ENCODE measurements at places on chromosomes 6 and 20.

DNA sequence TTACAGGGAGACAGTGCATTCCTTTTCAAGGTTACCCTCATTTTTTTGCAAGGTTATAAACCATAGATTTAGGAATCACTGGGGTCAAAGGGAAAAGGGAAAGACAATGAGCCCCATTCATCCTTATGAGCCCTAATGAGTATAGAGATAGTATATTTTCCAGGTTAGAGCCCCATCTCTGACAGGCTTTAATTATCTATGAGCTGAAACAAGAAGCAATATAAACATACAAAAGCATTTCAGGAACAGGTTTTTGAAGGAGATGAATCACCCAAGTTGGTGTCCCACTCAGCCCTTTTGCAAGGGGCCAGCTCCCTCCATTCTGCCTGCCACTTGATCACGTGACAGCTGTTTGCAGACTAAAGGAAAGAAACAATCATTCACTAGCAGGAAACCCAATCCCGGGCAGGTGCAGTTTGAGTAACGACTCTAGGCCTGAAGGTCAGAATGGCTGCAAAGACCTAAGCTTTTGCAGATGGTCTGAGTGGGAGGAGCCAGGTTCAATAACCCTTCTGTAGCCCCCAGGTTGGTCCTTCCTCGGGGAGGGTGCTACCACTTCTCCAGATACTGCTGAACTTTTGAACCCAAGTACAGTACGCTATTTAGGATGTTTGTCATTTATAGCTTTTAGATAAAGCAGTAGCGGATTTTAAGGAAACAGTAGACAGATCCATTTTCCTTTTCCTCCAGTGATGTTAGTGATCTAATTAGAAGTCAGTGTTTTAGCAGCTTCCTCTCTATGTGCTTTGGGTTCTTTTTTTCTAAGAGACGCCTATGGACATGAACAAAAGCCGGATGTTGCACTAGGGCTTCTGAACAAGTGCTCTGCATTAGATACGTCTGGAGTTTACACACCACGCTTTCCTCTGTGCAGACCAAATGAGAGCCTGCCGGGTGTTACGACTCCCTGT, 253.2 kb downstream of the SOX4 start:
- DNase-seq = no peak

GRCh38 chr6:3244003-3244831, 14.5 kb upstream of the PSMG4 start:
- no peak for DNase-seq

GRCh38 chr6:84086545-84087429, 53.2 kb downstream of the MRAP2 start:
- DNase-seq = no peak

DNA sequence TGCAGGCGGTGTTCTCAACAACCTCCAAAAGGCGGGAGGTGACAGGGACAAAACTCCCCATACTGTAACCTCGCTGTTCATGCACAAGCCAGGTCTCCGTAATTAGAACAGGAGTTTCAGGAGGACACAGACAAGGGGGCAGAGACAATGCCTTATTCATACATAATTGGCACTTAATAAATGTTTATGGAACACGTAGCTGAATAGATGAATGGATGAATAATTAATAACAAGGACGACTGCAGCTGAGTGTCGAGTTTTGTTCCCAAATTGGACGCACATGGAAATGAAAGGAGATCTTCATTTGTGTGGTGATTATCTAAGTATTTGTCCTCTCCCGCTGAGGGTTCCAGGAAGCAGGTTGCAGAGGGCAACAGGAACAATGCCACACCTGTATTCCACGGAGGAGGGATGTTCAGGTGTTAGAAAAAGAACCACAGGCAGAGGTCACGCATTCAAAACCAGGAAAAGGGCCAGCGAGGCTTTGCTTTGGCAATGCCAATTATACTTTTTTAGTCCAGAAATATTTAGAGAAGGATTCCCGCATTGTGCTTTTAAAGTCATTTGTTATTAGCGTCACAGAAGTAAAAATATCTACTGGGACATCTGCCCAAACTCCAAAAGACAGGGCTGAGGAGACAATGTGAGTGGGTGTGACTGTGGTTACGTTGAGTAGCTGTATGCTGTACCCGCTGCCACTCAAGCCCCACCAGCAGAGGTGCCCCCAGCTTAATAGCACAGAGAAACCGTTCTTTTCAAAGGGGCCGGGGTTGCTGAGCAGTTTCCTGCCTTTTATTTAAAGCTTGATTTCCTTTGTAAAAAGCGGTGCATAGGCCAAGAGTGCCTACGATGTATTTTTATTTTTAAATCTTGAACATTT, 123.3 kb downstream of the PXDC1 start:
- DNase-seq = no peak

DNA sequence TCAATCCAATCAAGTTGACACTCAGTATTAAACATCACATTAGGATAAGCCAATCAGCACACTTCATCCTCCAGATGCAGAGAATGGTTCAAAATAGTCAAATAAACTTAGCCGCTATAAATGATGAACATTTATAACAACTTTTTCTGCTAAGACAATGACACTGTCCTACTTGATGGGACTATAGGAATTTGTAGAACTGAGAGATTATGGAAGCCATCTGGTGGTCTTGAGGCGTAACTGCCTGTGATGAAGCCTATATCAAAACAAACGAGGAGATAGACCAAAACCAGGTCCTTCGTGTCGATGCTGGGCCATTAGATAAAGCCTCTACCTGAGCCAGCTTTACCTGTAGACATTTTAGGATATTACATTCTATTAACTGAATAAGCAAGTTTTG, 631.1 kb downstream of the COL12A1 start:
- DNase-seq = no peak

GRCh38 chr6:108640104-108640503, 79.4 kb downstream of the FOXO3 start:
- DNase-seq = no peak

DNA sequence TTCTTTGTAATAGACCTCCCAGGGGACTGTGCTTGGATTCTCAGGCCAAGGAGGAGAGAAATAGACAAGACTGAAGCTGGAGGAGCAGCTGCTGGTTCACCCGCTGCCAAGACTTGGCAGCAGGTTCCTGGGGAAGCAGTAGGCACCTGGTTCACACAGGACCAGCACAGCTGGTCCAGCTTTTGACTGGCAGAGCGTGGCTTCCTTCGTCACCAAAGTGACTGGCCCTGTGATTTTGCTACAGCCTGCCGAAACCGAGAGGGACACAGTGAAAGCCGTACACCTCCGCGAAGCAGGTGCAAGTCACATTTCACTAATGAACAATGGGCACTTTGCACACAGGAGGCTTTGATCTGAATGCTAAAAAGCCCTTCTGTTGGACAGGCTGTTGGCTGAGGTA, 199.0 kb downstream of the RNF144B start:
- DNase-seq = no peak

GRCh38 chr20:63979557-63980316, at the start of gene SAMD10:
SAMD10 (minus strand) TSS chr20:63979642; CDS start chr20:63979467, 175 bp downstream.
- peak; percentile 68 for DNase-seq

DNA sequence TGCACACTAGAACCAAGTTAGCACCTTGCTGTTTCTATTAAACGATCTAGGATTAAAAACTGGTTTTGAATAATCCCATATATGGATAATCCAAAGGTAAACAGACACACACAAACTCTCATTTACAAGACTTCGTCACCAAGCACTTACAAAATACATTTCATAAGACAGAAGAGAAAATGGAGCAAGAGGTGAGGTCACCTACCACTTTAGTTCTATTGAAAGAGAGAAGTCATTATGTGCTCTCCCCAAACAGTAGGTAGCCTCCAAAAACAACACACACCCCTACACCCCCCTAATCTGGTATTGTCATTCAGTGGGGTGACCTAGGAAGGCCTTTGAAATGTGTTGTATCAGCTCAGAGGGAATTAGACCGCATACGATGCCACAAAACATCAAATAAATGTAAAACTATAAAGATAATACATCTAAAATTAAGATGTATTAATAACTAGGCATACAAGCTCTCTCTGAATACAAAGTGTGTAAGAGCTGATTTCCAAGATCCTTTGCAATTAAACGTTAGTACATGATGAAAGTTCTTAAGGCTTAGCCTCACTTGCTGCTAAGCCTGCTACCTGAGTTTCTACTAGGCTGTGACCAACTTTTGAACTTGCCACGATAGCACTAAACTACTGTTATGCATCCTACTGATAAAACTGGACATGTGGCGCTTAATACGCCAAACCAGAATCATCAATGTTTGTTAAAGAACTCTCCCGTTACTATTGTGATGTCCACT, 1.6 kb downstream of the SRPK1 start:
- no peak for DNase-seq

- no peak for DNase-seq
Observed at GRCh38 chr6:17914651-17915050, 72.8 kb downstream of the KIF13A start.

DNA sequence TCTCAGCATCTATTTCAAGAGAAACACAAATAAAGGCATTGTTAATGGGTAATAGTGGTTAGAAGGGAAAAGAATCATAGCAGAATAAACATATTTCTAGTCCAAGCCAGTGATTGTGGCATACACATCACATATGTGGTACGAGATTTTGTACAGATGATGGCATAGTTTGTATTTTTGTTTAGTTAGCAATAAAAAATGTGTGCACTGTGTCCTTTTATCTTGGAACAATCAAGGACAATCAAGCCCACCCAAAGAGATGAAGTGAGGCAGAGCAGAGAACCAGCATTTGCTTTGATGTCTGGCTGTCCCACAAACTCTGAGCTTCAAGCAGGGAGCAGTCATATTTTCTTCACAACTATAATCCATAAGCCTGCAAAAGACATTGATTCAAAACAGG, 256.5 kb upstream of the CHD6 start:
- no peak for DNase-seq

- DNase-seq = no peak
Observed at GRCh38 chr6:44162876-44163625, 4.4 kb downstream of the CAPN11 start.

DNA sequence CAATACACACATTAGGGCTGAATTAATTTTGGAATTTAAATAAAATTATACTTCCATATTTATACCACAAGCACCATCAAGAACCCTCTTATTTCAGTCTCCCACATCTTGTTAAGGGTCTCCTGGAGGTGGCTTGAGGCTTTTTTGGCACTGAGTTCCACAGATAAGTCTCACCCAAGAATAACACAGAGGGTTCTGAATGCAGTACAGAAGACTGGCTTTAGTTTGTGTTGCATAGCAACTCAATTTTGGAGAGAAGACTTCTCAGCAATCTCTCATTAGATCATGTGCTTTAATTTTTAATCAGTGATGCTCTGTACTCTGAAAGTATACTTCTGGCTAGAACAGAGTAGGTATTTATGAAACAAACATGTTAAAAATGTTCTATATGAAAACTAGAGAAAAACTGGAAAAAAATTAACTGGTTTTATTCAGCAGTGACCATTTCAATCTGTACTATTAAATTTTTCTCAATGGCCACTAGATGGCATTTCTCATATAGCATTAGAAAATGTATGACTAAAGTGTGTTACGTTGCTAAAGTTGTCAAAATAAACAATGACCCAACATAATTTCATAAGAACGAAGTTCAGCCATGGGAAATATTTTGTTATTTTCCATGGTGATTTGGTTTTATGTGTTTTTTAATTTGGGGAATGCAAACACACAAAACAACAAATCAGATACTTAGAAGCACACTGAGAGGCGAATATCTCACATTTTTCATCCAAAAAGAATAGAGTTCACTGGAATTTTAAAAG, 32.7 kb upstream of the MAP7 start:
- DNase-seq = peak; percentile 14

DNA sequence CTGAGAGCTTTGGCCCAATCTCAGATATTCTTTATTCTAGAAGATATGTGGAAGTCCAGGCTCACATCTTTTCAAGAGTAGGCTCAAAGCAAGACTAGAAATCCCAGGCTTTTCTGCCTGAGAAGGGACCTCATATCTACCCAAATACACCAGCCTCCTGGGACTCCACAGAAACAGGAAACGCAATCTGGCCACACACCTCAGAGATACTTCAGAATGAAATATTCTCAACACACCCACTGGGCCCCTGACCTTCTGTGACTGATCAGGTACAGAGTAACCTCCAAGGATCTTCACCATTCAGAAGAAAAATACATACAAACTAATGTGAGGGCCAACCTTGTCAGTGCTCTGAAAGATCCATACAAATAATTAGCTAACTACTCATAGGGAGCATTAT, 183.2 kb downstream of the HIVEP2 start:
- DNase-seq = no peak

DNA sequence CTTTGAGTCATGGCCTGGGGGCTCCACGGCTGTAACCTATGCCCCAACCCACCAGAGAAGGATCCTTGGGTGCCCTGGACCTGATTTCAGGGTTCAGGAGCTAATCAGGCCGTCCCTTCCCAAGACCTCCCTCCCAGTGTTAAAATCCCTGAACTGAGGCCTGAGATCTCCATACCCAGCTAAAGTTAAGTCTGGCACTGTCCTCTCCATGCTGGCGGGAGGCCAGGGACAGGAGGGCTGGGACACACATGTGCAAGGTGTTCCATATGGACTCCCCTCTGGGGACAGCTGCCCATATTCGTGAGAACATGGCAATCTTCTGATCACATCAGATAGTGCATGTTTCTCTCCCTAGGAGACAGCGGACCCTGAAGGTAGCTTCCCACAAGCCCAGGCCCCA, 11.5 kb upstream of the TREML4 start:
- no peak for DNase-seq

GRCh38 chr6:127022302-127022701, 96.2 kb upstream of the RSPO3 start:
- peak; percentile 9 for DNase-seq

DNA sequence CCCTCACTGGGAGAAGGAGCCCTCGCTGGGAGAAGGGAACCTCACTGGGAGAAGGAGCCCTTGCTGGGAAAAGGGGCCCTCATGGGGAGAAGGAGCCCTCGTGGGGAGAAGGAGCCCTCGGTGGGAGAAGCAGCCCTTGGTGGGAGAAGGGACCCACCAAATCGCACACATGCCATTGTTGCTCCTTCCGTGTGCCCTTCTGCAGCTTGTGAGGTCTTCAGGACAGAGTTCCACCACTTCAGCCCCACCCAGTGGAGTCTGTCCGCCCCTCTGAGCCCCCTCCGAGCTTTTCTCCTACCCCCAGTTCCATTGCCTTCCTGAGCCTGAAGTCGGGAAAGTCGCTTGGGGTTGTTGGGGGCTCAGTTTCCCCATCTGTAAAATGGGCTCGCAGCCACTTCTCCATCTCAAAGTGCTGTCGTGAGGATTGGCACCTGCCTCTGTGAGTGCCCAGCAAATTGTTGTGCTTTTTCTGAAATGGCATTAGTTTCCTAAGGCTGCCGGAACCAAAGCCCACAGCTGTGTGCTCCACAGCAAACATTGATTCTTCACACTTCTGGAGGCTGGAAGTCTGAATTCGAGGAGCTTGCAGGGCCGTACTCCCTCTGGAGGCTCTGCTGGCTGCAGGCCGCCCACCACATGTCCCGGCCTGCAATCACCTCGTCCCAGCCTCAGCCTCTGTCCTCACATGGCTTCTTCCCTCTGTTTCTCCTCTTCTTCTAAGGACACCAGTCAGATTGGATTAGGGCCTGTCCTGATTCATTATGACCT, 124.7 kb upstream of the PMEPA1 start:
- DNase-seq = no peak
